Iris pigment epithelial cell (primary cell): ENCODE measurements at places on chromosomes 2 and 18.

DNA sequence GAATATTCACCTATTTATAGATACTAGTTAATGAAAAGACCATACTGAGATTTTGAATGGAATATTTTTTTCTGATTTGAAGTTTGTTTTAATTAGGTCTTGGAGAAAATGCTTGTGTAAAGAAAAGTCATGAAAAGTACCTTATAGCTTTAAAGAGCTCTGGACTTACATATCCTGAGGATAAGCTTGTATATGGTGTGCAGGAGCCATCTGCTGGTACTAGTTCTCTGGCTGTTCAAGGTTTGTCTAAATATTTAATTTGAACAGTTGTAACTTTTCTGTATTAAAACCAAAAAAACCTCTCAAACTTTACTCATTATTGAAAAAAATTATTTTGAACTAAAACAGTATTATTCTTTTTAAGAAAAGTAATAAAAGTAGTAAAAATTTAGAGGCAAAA is 50.1 kb downstream of the UBR3 start:
- peak; percentile 28 for DNase-seq

GRCh38 chr2:11203480-11203879 is 48.2 kb downstream of the SLC66A3 start:
- peak; percentile 50 for DNase-seq

GRCh38 chr18:8011361-8011760 is 444.2 kb downstream of the PTPRM start:
- DNase-seq = no peak

DNA sequence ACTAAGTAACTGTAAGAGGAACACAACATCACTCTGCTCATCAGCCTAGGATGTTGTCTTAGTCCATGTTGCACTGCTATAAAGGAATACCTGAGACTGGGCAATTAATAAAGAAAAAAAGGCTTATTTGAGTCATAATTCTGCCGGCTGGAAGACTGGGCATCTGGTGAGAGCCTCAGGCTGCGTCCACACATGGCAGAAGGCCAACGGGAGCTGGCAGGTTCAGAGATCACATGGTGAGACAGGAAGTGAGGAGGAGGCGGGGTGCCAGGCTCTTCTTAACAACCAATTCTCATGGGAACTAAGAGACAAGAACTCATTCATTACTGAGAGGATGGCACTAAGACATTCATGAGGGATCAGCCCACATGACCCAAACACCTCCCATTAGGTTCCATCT is 46.8 kb downstream of the EPG5 start:
- DNase-seq = peak; percentile 73

DNA sequence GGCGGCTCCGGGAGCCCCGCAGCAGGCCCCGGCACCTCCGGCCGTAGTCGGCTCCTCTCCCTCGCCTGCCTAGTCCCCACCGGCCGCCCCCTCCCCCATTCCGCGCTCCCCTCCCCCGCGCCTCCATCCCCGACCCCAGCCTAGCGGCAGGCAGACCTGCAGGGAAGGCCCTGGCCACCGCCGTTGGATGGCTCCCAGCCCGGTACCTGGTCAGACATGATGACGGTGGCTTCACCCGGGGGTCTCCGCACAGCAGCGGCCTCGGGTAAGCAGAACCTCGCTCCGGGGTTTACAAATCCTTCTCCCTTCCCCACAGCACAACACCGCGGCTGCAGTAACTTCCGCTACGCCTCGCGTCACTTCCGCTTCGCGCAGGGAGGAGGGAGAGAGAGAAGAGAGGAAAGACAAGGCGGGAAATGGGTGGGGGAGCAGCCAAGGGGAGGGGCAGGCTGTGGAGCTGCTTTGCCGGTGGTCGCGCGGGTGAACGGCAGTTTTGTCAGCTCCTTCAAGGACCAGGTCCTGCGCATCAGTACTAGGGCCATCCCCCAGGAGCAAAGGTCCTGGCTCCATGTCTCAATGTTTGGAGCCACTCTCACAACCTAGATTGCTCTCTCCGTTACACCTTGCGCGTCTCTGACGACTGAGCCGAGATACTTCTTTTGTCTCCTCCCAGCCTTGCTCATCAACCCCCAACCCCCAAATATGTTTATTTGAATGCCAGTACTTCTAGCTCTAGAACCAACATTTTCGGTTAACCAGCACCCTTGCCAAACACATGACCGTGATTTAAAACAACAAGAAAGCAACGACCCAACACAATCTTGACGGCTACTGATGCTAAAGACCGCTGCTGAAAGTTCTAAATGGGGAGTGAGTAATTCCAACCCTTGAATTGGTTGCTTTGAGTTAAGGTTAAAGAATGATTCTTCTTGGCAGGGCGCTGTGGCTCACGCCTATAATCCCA is at the start of gene SUMO1:
SUMO1 (minus strand) TSS at position 364 of the 964 bp plus-strand sequence; CDS start at position 218, 146 bp downstream.
- peak; percentile 88 for DNase-seq

- no peak for DNase-seq
Observed at GRCh38 chr2:186709529-186710450, 15.9 kb downstream of the FAM171B start.

DNA sequence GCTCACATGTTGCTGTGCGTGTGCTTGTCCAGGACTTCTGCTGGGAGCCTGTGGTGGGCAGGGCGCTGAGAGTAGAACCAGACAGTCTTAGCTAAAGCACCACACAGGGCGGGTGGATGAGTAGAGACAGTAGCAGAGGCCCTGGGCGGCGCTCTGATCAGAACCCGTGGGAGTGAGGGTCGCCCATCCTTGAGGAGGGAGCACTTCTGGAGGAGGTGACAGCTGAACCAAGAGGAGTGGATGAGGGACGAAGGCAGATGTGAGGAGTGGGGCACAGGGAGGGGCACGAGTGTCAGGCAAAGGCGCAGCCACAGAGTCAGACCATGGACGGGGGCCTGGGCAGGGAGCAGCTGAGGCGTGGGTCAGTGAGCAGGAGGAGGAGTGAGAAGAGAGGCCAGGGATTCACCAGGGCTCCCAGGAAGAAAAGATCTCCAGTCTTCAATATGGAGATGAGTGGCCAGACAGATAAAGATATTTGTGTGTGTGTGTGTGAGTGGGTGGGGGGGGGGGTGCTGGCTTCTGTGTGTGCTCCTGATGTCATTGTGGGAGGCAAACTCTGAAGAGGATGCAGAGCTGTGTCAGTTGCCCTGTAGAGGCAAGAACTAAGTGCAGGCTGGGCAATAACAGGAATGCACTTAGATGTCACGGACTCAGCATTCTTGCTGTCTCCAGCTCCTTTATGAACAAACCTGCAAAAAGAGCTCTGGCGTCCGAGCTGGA is 79.6 kb downstream of the TPO start:
- DNase-seq = no peak

- DNase-seq = peak; percentile 96
Observed at GRCh38 chr2:226478109-226478809, 321.4 kb downstream of the IRS1 start.

- peak; percentile 51 for DNase-seq
Observed at GRCh38 chr2:141611176-141611571, 519.6 kb downstream of the LRP1B start.

- DNase-seq = no peak
Observed at GRCh38 chr18:63850636-63851035, 36.9 kb upstream of the SERPINB2 start.

DNA sequence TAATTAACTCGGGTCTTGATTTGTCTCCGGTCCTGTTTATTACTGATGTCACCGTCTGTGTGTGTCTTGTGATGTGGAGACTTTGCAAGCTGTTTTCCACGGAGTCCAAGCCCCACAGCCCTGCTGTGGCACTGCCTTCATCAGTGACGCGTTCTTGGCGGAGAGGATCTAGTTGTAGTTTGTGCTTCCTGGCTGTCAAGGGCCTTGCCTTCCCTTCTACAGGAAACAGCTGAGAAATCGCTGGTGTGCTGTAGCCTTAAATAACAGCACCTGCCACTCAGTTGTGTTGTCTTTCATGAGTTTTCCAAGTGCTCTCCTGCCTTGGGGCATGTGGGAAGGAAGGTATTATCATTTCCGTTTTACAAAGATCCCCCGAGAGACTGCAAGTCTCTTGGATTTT is 26.3 kb downstream of the CTIF start:
- no peak for DNase-seq

DNA sequence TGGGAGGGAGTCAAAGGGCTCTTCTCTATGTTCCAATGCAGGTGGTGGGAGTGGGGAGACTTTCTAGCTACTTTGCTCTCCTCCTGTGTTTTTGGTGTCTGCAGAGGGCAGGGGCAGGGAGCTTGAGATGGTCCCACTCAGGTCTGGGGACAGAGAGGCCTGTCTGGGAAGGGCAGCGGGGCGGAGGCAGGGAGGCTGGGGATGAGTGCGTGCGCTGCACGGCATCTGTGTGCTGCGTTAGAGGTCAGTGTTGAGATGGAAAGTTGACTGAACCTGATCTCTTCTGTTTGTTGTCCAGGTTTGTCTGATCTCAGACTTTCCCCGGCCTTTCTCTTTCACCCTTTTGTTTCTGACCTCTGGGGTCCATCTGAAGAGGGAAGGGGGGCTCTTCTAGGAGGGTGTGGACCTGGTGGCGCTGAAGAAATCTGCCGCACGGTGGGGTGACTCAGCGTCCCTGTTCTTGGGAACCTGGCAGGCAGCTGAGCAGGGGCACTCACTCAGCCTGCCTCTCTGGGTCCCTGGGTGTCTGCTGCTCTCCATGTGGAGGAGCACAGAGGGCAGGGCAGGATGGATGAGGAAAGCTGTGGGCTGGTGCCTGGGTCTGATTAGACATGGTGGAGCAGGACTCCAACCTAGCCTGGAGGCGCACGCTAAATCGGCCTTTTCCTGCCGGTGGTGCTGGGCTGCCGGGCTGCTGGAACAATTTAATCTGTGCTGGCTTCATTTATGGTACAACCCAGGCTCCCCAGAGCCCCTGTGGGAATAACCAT is 24.1 kb downstream of the IGFBP2 start:
- DNase-seq = no peak

GRCh38 chr2:131488306-131489205 is 3.6 kb downstream of the MZT2A start:
- no peak for DNase-seq

DNA sequence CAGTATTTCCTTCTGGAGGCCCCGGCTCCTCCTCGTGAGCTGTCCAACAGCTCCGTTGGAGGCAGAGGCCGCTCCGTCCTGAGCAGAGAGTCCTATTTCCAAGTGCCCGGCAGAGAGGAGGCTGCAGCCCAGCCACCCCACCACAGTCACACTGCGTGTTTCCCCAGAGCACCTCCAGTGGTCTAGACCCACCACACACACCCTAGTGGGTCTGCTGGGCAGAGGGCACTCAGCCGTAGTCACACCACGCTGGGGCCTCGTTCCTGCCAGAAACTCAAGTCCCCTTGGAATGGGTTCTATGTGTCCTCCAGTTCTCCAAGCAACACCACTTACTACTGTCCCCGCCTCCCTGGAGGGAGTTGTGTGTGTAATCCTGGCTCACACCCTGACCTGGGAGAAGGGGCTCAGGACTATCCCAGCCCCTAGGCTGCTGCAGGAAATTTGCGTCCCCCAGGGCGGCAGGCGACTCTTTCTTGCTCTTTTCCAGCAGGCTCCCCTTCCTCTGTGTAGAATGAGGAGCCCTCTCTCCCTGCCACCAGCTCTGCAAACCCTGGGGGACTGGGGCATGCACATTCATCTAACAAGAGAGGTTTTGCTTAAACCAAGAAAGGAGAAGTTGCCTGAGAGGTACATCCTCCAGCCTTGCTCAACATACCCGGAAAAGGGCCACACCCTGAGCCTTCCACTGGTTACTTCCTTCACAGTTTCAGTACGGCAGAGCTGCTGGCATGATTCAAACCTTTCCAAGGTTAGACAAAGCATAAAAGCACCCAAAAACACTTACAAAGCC is 114.1 kb downstream of the NDUFA10 start:
- DNase-seq = no peak

DNA sequence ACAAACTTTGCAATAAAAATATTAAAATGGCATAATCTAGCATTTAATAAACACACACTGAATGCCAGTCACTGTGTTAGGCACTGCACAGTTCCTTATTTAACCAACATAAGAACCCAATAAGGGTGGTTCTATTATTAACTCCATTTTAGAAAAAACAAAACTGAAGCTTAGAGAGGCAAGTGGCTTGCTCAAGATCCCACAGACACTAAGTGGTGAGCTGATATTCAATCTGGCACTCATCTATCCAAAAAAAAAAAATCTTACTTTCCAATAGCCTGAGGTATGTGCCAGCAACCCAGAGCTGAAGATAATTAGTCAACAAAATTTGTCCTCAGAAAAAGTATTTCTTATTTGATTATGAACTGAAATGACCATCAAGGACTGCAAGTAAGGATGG is 799 bp downstream of the CYTIP start:
- DNase-seq = no peak

GRCh38 chr2:37635504-37636380 is 35.7 kb downstream of the CDC42EP3 start:
- DNase-seq = peak; percentile 97

DNA sequence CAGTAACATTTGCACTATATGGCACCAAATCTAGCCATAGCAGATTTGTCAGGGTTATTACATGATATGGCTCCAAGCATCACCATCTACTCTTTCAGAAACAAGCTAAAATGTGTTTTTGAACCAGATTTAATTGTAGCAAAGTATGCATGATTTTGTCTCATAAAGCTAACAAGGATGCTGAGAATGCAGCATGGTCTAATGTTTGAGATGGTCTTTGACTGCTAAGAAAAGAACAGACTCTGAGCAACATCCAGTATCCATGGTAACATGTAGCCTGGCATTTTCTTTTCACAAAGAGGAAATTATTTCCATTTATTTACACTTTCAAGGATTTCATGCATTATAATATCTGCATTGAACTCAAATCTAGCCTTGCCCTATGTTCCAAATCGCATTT is 206.5 kb downstream of the PDE1A start:
- no peak for DNase-seq

DNA sequence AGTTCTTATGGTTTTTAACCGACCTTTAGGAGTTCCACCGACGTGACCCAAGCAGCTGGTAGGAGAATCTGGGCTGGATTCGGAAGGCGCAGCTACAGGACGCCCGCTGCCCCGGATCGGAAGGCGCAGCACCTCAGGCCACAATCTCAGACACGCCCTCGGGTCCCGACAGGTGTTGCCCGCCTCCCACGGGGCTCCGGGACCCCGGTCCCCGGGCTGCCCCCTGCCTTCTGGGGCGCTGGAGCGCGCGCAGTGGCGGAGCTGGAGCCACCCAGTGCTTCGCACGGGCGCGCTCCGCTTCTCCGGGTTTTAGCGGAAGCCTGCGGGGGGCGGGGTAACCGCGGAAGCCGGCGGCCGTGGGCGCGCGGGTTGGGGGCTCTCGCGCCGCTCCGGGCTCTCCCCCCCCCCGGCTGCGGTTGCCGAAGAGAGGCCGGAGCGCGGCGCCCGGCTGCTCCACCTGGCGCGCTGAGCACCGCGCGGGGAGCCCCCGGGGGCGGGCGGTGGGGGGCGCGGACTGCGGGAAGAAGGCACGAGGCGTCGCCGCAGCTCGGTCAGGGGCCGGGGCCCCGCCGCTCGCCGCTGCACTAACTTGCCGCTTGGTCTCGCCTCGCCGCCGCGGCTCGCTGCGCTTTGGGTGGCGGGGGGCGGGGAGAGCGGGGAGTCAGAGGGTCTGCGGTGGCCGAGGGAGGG is 718.8 kb downstream of the DPP10 start:
- no peak for DNase-seq
